ENCODE measurements at places on chromosomes 1 and 21. TPM values are rescaled to one million over a fixed set of nuclear protein-coding genes. Genes with fewer than 3 reads are reported as not detected.

DNA sequence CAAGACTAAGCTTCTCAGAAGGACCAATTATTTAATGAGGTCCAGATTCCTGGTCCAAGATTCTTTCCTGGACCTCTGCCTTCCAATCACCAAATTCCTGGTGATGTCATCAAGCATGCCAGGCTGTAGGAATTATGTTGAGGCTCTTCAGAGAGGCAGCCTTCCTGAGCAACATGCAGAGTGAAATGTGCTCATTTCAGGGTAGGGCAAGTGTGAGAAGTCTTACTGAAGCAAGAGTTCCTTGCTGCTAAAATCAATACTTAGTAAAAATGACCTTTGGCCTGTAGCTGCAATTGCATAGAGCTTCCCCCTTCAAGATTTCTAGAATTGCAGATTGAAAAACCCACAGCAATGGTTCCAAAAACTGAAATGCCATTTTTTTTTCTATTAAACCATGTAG is 31.7 kb upstream of the BCAR3 start:
- DNase-seq = no peak
- H3K27me3 ChIP-seq = no peaks in the 10 kb centered on the region
- H3K4me3 ChIP-seq = no peak overlapping the region
- peaks cover 41% of the 10 kb centered on the region for H3K4me1 ChIP-seq
- H3K36me3 ChIP-seq = no peaks in the 10 kb centered on the region
- H3K27ac ChIP-seq = no peak overlapping the region

The TFAP2E gene
- 0.46 TPM for polyA plus RNA-seq

The FCRL3 gene
- not detected for polyA plus RNA-seq

- H3K4me3 ChIP-seq = no peak overlapping the region
- no peaks in the 10 kb centered on the region for H3K36me3 ChIP-seq
- no peak overlapping the region for H3K27ac ChIP-seq
- DNase-seq = no peak
These were observed 165.5 kb downstream of the KAZN start for GRCh38 chr1:14763977-14764376.

- H3K4me1 ChIP-seq = no peaks in the 10 kb centered on the region
- no peaks in the 10 kb centered on the region for H3K36me3 ChIP-seq
- no peak overlapping the region for H3K4me3 ChIP-seq
- no peak for DNase-seq
- no peak overlapping the region for H3K27ac ChIP-seq
These were observed 429.8 kb upstream of the C1orf87 start for GRCh38 chr1:60503266-60503925.

The NBPF1 gene
- 38.8 TPM for polyA plus RNA-seq

GRCh38 chr1:6503884-6504602 is 12.6 kb upstream of the PLEKHG5 start:
- no peak overlapping the region for H3K27ac ChIP-seq
- H3K27me3 ChIP-seq = peaks cover 91% of the 10 kb centered on the region
- H3K4me3 ChIP-seq = no peak overlapping the region
- peaks cover 54% of the 10 kb centered on the region for H3K4me1 ChIP-seq
- DNase-seq = no peak

GRCh38 chr1:156550346-156550745 is 22.0 kb downstream of the IQGAP3 start:
- H3K27me3 ChIP-seq = no peaks in the 10 kb centered on the region
- no peak overlapping the region for H3K4me3 ChIP-seq

DNA sequence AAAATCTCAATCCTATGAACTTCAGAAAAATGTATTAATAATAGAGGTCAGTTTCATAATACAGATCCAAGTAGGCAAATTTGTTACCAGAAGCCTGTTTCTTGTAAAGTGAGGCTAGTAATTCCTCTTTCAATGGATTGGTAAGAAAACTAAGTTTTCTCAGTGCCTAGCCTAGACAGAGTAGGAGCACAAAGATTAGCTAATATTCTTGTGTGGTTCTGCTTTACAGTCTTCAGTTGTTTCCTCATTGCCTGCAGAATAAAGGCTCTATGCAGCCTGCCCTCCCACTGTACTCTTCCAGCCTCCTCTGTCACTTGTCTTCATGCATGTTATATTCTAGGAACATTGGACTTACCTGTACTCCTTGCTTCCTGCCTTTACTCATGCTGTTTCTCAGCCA is 2.4 kb upstream of the PPP1R15B start:
- peaks cover 37% of the 10 kb centered on the region for H3K4me1 ChIP-seq
- no peak for DNase-seq
- no peaks in the 10 kb centered on the region for H3K36me3 ChIP-seq
- H3K4me3 ChIP-seq = no peak overlapping the region
- H3K27ac ChIP-seq = peak overlapping the region; percentile 29
- H3K27me3 ChIP-seq = no peaks in the 10 kb centered on the region

GRCh38 chr1:50139339-50140181 is 30.8 kb downstream of the ELAVL4 start:
- no peak for DNase-seq
- H3K27ac ChIP-seq = no peak overlapping the region
- H3K4me1 ChIP-seq = no peaks in the 10 kb centered on the region
- H3K27me3 ChIP-seq = no peaks in the 10 kb centered on the region

DNA sequence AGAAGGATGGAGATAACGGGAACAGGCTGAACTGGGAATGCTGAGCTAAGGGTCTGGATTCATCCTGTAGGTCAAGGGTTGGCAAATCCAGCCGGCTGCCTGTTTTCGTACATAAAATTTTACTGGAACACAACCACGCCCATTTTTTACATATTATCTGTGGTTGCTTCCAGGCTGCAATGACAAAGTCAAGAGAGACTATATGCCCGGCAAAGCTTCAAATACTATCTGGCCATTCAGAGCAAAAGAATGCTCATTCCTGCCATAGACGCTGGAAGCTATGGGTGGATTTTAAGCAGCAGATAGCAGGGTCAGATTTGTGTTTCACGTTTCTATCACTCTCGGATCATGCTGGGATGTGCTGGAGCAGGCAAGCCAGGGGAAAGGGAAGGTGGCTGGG is 137.9 kb upstream of the EDN2 start:
- no peak overlapping the region for H3K4me3 ChIP-seq
- no peak overlapping the region for H3K27ac ChIP-seq
- peaks cover 5% of the 10 kb centered on the region for H3K27me3 ChIP-seq
- H3K36me3 ChIP-seq = no peaks in the 10 kb centered on the region
- DNase-seq = no peak

- no peaks in the 10 kb centered on the region for H3K27me3 ChIP-seq
- H3K4me3 ChIP-seq = no peak overlapping the region
- H3K36me3 ChIP-seq = no peaks in the 10 kb centered on the region
- no peak overlapping the region for H3K27ac ChIP-seq
These were observed 18.5 kb downstream of the MORN1 start for GRCh38 chr1:2372551-2373490.

DNA sequence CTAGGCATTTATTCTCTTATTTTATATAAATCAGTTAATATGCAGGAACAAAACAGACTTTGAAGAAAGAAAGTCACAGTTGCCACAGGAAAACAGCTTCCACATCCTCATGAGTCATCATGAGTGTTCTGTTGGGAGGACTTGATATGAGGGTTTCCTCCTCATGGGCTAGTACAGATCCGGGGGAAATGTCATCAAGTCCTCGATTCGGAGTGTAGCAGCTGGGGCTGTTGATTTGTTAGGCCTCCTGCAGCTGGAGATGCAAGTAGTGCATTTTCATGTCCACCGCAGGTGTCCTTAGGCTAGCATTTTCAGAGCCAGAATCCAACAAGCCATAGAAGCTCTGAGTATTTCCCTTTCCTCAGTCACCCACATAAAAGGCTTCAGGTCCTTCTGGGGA is 36.7 kb downstream of the ADAM30 start:
- H3K4me1 ChIP-seq = peaks cover 20% of the 10 kb centered on the region
- no peak for DNase-seq
- no peaks in the 10 kb centered on the region for H3K27me3 ChIP-seq
- H3K36me3 ChIP-seq = no peaks in the 10 kb centered on the region
- H3K4me3 ChIP-seq = no peak overlapping the region

DNA sequence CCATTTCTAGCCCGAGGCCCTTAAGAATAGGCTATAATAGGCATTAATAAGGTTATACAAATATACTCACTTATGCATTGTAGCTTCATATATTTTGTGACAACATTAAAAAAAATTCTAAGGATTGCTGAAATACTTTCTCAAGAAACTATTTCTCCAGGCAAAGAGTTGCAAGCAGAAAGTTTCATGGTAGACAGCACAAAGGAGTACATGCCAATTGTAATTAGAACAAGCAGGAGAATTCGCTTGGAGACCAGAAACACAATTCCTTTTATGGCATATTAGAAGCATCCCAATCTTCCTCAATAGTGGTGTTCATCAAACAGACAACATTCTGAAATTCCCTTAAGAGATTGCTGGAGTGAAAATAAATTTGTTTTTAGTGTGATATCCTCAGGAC is 122.8 kb downstream of the CRB1 start:
- H3K4me3 ChIP-seq = no peak overlapping the region
- no peaks in the 10 kb centered on the region for H3K36me3 ChIP-seq
- H3K4me1 ChIP-seq = no peaks in the 10 kb centered on the region
- no peak overlapping the region for H3K27ac ChIP-seq

DNA sequence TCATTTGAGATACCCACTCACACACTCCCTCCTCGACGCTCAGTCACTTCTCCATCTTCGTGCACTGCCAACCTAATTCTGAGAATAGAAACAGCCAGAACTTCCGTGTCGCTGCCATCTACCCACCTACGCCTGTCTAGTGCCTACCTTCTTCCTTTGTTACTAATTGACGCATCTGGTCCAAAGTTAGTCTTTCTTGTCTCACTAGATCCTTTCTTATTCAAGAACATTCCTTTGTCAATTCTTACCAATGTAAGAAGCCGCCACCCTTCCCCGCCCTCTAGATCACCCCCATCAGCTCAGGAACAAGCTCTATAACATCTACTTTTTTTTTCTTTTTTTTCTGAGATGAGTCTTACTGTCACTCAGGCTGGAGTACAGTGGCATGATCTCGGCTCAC is 3.7 kb downstream of the PADI6 start:
- no peak for DNase-seq
- H3K27ac ChIP-seq = no peak overlapping the region
- H3K4me1 ChIP-seq = no peaks in the 10 kb centered on the region
- H3K27me3 ChIP-seq = peaks cover 9% of the 10 kb centered on the region
- H3K36me3 ChIP-seq = no peaks in the 10 kb centered on the region

DNA sequence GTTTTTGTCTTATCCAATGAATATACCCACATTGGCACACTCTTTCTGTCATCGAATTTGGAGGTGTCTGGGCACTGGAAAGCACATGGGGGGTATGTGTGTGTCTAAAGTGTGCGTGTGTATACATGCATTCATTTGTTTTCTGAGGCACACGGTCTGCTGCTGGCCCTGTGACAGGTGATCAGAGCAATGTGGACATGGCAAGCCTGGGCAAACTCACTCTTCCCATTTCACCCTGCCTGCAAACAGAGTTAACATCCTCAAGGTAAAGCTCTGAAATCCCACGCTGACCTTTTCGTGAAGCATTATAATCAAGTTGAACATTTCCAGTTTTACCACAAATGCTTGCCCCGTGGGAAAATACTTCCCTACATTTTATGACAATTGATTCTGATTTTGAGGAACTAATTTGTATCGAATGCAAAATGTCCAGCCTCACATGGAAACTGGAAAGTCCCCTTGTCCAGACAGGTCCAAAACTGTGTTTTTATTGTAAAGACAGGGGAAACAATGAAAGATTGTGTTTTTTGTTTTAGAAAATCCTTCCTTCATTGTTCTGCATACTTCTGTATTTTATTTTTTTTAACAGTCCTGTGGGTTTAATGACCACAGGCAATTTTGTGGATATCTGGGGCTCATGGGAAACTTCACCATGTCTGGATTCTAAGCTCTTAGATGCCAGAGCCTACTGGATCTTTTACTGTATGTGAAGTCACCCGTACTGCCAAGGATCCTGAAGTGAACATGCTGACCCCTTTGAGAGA is 160.9 kb downstream of the PBX1 start:
- H3K27ac ChIP-seq = no peak overlapping the region
- no peaks in the 10 kb centered on the region for H3K4me1 ChIP-seq
- no peaks in the 10 kb centered on the region for H3K36me3 ChIP-seq
- no peak overlapping the region for H3K4me3 ChIP-seq
- H3K27me3 ChIP-seq = no peaks in the 10 kb centered on the region
- DNase-seq = no peak

DNA sequence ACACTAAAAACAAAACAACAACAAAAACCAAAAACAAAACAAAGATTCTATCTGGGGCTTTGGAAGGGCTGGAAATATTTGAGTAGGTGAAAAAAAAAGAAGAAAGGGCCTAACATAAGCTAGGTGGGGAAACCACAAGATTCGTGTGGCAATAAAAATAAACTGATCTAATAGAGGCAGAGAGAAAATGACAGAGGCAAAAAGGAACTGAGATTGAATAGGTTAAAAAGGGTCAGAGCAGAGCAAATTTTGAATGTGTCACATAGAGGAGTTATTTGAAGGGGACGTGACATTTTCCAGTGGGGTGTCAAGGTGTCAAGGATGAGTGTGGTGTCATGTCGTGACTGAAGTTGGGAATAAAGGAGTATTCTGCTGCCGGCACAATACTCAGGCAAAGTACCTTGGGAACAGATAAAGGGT is 65.2 kb upstream of the RALGPS2 start:
- H3K4me1 ChIP-seq = peaks cover 12% of the 10 kb centered on the region
- no peak overlapping the region for H3K27ac ChIP-seq
- no peaks in the 10 kb centered on the region for H3K36me3 ChIP-seq
- DNase-seq = no peak

DNA sequence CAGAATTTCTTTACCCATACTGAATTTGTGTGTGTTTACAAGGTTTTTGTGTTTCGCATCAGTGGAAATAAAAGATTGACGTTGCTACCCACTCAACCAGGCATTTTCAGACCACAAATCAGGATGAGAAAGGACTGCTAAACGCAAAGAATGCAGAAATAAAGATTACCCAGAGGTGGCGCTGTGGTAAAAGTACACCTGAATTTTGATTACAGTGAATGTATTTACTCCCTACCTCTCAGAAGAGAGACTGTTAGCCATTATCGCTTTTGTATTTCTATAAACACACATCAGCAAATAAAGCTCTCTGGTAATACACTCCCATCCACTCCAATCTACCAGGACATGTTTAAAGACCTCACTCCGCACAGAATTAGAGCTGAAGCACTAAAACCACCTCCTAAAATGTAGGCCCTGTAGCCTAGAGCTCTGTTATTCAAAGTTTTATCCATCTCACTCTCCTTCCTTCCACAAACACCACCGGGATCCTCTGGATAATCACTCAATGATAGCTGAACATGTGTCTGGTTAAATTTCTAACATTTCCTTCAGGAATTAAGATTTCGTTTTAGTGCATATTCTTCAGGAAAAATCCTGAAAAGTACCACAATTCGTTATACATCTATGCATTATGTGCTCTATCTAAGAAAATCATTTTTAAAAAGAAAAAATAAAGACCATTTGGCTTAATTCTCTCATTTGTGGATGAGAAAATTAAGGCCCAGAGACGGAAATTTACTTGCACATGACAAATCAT is 2.5 kb upstream of the LMO4 start:
- H3K27ac ChIP-seq = no peak overlapping the region
- no peak overlapping the region for H3K4me3 ChIP-seq
- H3K36me3 ChIP-seq = no peaks in the 10 kb centered on the region
- peaks cover 15% of the 10 kb centered on the region for H3K4me1 ChIP-seq
- peak; percentile 44 for DNase-seq

GRCh38 chr21:34744801-34745200 is 76.0 kb downstream of the CLIC6 start:
- H3K27ac ChIP-seq = no peak overlapping the region
- no peak overlapping the region for H3K4me3 ChIP-seq
- H3K4me1 ChIP-seq = peaks cover 44% of the 10 kb centered on the region
- DNase-seq = no peak
- H3K36me3 ChIP-seq = no peaks in the 10 kb centered on the region
- 0 out of 3 replicates have a peak, but pooled peaks cover 8% of the 10 kb centered on the region for H3K27me3 ChIP-seq

- 0 out of 2 replicates have a peak overlapping the region, but pooled peaks have one; percentile 84 for H3K4me3 ChIP-seq
- H3K4me1 ChIP-seq = peaks cover 60% of the 10 kb centered on the region
- H3K27ac ChIP-seq = peak overlapping the region; percentile 87
- no peak for DNase-seq
- no peaks in the 10 kb centered on the region for H3K36me3 ChIP-seq
These were observed 1.2 kb upstream of the CPT2 start for GRCh38 chr1:53195246-53196016.

The AMY2B gene
- polyA plus RNA-seq = 2.5 TPM

The TBX19 gene
- polyA plus RNA-seq = 1.3 TPM
